Stimulated activated CD4-positive, alpha-beta T cell treated with anti-CD3 and anti-CD28 coated beads, Interleukin-15, amount 100 ng/mL, for 1 hour (primary cell): ENCODE measurements at places on chromosomes 1 and 21.
A peak's percentile ranks its signal among the peaks of the same experiment; 100 is the strongest.

DNA sequence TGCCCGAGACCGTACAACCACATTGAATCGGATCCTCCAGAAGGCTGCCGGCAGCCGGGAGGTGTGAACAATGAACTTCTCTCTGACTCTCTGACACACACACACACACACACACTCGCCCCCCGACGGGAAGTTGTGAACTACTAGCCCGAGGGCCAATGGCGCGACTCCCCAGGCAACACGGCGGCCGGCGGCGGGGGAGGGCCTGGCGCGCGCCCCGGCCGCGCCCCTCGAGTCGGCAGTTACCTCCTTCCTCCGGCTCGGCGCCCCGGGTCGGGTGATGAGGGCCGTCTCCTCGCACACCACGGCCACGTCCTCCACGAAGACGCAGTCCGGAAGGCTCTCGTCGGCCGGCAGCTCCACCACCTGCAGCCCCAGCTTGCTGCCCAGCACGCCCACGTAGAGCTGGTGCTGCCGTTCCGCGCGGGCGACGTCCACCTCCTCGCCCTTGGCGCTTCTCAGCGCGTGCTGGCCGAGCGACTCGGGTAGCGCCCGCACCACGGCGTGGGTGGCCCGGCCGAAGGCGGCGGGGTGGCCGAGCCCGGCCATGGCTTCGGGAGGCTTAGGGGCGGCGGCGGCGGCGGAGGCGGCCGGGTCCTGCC lies 361 bp downstream of the DDAH1 start:
- DNase-seq: no peak

- no peak for DNase-seq
Observed at GRCh38 chr1:231016234-231016633, 23.8 kb downstream of the FAM89A start.

DNA sequence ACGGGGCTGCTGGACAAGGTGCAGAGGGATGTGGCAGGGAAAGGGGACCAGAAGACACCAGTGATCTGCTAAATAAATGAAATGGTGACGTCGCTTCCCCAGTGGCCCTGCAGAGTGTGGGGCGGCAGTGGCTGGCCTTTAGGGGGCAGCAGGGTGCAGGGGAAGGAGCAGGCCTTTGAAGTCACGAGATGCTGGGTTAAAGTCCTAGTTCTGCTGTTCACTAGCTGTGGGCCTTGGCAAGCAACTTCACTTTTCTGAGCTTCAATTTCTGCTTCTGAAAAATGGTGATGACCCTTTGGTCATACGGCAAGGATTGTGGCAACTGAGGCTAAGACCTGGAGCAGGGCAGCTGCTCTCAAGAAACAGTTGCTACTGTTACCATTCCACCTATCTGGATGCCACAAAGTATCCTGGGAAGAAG lies 9.2 kb upstream of the GALE start:
- DNase-seq: peak; percentile 57

- no peak for DNase-seq
Observed at GRCh38 chr21:14535702-14536101, 10.4 kb downstream of the SAMSN1 start.

GRCh38 chr1:2236695-2237677 lies 8.9 kb downstream of the SKI start:
- DNase-seq: no peak
